ENCODE measurements at places on chromosomes 3 and 15.

DNA sequence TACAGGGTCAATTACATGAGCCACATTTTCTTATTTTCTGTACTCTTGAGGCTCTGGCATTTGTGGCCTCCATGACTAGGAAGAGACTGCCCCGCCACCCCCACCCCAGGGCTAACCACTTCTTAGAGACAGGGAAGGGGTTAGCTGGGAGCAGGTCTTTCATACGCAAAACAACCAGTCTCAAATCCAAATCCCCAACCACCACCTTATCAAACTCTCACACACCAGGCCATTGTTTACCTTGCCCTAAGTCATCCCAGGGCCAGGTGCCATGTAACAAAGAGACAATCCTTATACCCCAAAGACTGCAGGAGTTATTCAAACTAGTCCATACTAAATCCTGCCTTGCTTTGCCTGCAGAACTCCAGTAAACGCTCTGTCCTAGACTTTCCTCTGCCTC, 77.8 kb downstream of the B3GNT5 start:
- no peak overlapping the region for H3K4me3 ChIP-seq
- H3K27me3 ChIP-seq: no peaks in the 10 kb centered on the region
- no peak overlapping the region for H3K27ac ChIP-seq
- H3K36me3 ChIP-seq: no peaks in the 10 kb centered on the region
- DNase-seq: no peak
- no peaks in the 10 kb centered on the region for H3K4me1 ChIP-seq

GRCh38 chr3:155101398-155101797, 21.3 kb downstream of the MME start:
- no peak overlapping the region for H3K27ac ChIP-seq
- peak; percentile 34 for DNase-seq
- no peaks in the 10 kb centered on the region for H3K27me3 ChIP-seq
- peaks cover 8% of the 10 kb centered on the region for H3K4me1 ChIP-seq
- H3K4me3 ChIP-seq: no peak overlapping the region

- H3K27me3 ChIP-seq: no peaks in the 10 kb centered on the region
- no peak for DNase-seq
- no peaks in the 10 kb centered on the region for H3K4me1 ChIP-seq
- no peak overlapping the region for H3K4me3 ChIP-seq
- no peak overlapping the region for H3K27ac ChIP-seq
- H3K36me3 ChIP-seq: no peaks in the 10 kb centered on the region
These were observed 13.0 kb downstream of the HDC start for GRCh38 chr15:50252556-50252955.

DNA sequence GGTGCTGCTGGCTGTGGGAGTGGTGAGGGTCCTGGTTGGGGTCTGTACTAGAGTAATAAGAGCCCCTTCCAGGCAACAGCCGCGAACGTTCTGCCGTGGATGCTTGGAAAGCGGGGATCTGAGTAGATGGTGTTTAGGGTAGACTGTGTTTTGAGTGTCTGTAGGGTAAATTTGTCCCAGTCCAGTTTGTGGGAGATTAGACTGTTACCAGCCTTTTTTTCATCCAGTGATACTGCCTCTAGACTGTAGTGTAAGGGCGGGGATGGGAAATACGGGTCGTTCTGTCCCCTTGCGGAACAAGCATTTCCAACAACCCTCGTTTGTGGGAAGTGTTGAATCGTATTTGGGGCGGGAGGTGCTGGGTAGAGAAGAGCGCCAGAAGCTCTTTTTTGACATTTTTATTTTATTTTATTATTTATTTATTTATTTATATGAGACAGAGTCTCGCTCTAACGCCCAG, 424 bp downstream of the HAUS2 start:
- peak overlapping the region; percentile 94 for H3K27ac ChIP-seq
- no peaks in the 10 kb centered on the region for H3K27me3 ChIP-seq
- H3K4me1 ChIP-seq: peaks cover 17% of the 10 kb centered on the region
- peak; percentile 31 for DNase-seq
- H3K36me3 ChIP-seq: no peaks in the 10 kb centered on the region

GRCh38 chr3:175805825-175806224, 946.7 kb downstream of the NAALADL2 start:
- H3K4me3 ChIP-seq: no peak overlapping the region
- no peaks in the 10 kb centered on the region for H3K27me3 ChIP-seq
- no peaks in the 10 kb centered on the region for H3K4me1 ChIP-seq
- no peak for DNase-seq
- no peak overlapping the region for H3K27ac ChIP-seq

DNA sequence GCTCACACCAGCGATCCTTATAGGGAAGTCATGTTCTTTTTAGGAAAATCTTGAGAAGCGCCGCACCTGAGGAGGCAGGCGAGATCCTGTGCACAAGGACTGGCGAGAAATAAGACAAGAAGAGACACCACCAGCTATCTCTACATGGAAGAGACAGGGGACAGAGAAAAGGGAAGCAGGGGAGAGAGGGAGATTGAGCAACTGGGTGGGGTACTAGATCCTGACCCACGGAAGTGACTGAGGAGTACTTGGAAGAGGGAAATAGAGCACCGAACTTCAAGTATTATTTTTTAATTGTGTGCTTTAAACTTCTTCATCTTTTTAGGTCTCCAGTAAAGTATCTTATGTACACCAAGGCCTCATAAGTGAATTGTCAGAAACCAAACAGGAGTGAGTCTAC, 742.0 kb upstream of the LMCD1 start:
- no peaks in the 10 kb centered on the region for H3K4me1 ChIP-seq
- H3K4me3 ChIP-seq: no peak overlapping the region
- H3K27ac ChIP-seq: no peak overlapping the region

GRCh38 chr3:143831994-143832393, 16.3 kb downstream of the SLC9A9 start:
- H3K27ac ChIP-seq: no peak overlapping the region
- peaks cover 9% of the 10 kb centered on the region for H3K4me1 ChIP-seq
- no peak overlapping the region for H3K4me3 ChIP-seq
- no peak for DNase-seq
- H3K27me3 ChIP-seq: no peaks in the 10 kb centered on the region
- no peaks in the 10 kb centered on the region for H3K36me3 ChIP-seq

DNA sequence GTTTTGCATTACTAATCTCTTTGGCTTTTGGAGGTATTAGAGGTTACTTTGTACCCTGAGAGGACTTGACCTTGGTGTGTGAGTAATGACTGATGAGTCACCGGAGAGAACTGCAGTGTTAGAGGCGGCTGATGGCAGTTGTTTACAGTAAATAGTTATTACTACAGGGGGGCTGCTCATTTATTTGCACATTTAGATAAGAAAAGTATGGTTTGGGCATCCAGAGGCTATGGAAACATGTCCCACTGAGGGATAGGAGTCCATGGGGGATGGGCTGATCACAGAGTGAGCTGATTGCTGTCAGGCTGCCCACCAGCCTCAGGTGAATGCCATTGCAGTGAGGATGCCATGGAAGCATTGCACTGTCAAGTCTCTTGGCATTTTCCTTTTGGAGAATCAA, 17.3 kb upstream of the STAC start:
- no peak for DNase-seq
- H3K4me1 ChIP-seq: no peaks in the 10 kb centered on the region
- H3K27ac ChIP-seq: no peak overlapping the region
- no peaks in the 10 kb centered on the region for H3K27me3 ChIP-seq
- no peaks in the 10 kb centered on the region for H3K36me3 ChIP-seq

- H3K36me3 ChIP-seq: no peaks in the 10 kb centered on the region
- no peak overlapping the region for H3K27ac ChIP-seq
- no peaks in the 10 kb centered on the region for H3K27me3 ChIP-seq
- H3K4me1 ChIP-seq: peaks cover 53% of the 10 kb centered on the region
- DNase-seq: no peak
These were observed 48.5 kb downstream of the PCSK6 start for GRCh38 chr15:101440846-101441590.

DNA sequence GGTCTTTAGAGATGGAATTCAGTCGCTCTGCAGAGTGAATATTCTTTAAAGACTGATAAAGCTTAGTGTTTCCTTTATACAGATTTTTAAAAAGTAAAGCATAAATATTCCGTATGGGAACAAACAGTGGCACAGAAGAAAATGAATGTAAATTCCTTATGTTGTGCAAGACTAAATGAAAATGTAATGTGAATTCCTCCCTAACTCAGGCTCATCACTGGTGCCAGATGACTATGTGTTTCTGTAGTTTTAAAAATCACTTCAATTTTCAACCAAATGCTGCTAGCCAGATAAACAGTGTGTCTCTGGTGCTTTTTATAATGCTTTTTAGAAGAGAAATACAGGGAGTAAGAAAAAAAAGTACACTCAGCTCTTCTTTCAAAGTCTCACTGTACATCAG, 154.8 kb upstream of the SNTN start:
- H3K27me3 ChIP-seq: no peaks in the 10 kb centered on the region
- H3K36me3 ChIP-seq: no peaks in the 10 kb centered on the region
- H3K4me1 ChIP-seq: no peaks in the 10 kb centered on the region
- no peak for DNase-seq
- H3K27ac ChIP-seq: no peak overlapping the region
- no peak overlapping the region for H3K4me3 ChIP-seq

DNA sequence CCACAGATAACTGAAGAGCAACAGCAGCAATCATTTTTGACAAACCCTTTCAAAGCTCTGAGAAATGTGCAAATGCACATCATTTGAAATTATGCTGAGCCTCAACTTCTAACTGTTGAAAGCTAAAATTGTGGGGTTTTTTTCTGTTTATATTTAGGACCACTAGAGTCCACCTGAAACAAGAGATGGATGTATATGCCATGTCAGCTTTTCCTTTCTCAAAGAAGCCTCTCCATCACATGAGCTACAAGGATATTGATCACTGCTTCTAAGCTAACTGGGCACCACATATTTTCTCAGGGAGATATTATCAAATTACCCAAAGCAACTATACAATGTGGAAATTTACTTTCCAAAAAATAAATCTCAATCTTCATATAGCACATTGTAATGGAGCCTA, 498.6 kb upstream of the ZNF385D start:
- no peaks in the 10 kb centered on the region for H3K36me3 ChIP-seq
- H3K4me1 ChIP-seq: no peaks in the 10 kb centered on the region
- H3K27me3 ChIP-seq: no peaks in the 10 kb centered on the region
- H3K4me3 ChIP-seq: no peak overlapping the region
- no peak overlapping the region for H3K27ac ChIP-seq

GRCh38 chr3:147941969-147942368, 532.8 kb downstream of the ZIC1 start:
- no peaks in the 10 kb centered on the region for H3K36me3 ChIP-seq
- H3K27me3 ChIP-seq: no peaks in the 10 kb centered on the region

DNA sequence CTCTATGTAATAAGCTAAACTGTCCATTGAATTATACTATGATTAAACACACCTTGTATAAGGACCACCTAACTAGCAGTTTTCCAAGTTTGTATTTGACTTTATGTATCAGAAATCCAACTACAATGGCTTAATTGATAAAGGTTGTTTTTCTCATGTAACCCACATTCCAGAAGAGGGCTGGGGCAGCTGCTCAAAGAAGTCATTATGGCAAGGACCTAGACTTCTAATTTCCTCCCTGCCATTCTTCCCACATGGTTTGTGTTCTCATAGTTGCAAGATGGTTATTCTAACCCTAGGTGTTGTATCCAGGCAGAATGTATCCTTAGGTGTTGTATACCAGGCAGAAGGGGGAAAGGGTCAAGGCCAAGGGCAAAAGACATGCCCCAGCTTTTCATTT, 35.7 kb downstream of the GPR176 start:
- DNase-seq: no peak
- no peaks in the 10 kb centered on the region for H3K27me3 ChIP-seq
- H3K27ac ChIP-seq: no peak overlapping the region
- no peaks in the 10 kb centered on the region for H3K4me1 ChIP-seq
- no peak overlapping the region for H3K4me3 ChIP-seq

GRCh38 chr3:182789371-182789770, 3.9 kb upstream of the ATP11B start:
- no peak for DNase-seq
- no peak overlapping the region for H3K27ac ChIP-seq
- H3K27me3 ChIP-seq: no peaks in the 10 kb centered on the region
- no peaks in the 10 kb centered on the region for H3K36me3 ChIP-seq
- no peak overlapping the region for H3K4me3 ChIP-seq

- H3K27ac ChIP-seq: no peak overlapping the region
- H3K4me1 ChIP-seq: no peaks in the 10 kb centered on the region
- H3K36me3 ChIP-seq: no peaks in the 10 kb centered on the region
- no peak for DNase-seq
- H3K27me3 ChIP-seq: no peaks in the 10 kb centered on the region
These were observed 35.2 kb downstream of the RNF13 start for GRCh38 chr3:149848238-149848637.

DNA sequence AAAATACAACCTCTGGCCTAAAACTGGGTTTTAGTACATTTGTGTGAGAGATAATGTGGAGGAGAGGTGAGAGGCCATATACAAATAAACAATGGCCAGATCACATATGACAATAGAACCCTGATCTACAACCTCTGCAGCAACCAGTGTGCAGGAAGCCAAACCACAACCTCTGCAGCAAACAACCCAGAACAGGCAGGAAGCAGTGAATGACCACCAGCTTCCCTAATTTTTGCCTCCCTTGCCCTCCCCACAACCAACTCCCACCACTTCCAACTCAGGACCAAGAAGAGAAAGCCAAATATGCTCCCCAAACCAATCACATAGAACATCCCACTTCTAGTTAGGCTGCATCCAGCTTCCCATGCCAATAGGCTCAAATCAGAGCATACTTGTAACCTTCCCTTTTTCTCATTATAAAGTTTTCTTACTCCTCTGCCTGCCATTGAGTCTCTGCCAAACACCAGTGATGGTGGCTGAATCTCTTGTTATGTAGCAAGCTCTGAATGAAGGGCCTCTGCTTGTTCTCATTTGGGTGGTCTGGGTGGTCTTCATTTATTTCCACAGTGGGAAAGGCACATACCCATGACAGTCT, 102.6 kb upstream of the GAP43 start:
- no peaks in the 10 kb centered on the region for H3K36me3 ChIP-seq
- no peak for DNase-seq
- no peak overlapping the region for H3K4me3 ChIP-seq
- H3K4me1 ChIP-seq: peaks cover 5% of the 10 kb centered on the region

- no peak overlapping the region for H3K27ac ChIP-seq
- H3K4me3 ChIP-seq: no peak overlapping the region
- peak; percentile 38 for DNase-seq
- no peaks in the 10 kb centered on the region for H3K36me3 ChIP-seq
- H3K4me1 ChIP-seq: no peaks in the 10 kb centered on the region
These were observed 154.6 kb downstream of the POLR2M start for GRCh38 chr15:57861034-57861638.

GRCh38 chr3:114867835-114868503, 279.1 kb downstream of the ZBTB20 start:
- no peaks in the 10 kb centered on the region for H3K27me3 ChIP-seq
- H3K4me1 ChIP-seq: no peaks in the 10 kb centered on the region
- no peak overlapping the region for H3K27ac ChIP-seq
- H3K4me3 ChIP-seq: no peak overlapping the region

- H3K4me3 ChIP-seq: no peak overlapping the region
- peaks cover 19% of the 10 kb centered on the region for H3K4me1 ChIP-seq
- H3K27me3 ChIP-seq: no peaks in the 10 kb centered on the region
- no peak overlapping the region for H3K27ac ChIP-seq
- H3K36me3 ChIP-seq: no peaks in the 10 kb centered on the region
These were observed 39.1 kb downstream of the IDH2 start for GRCh38 chr15:90062973-90063769.

GRCh38 chr3:94615275-94616065, 552.6 kb downstream of the NSUN3 start:
- H3K27me3 ChIP-seq: no peaks in the 10 kb centered on the region
- no peak overlapping the region for H3K27ac ChIP-seq
- H3K4me1 ChIP-seq: no peaks in the 10 kb centered on the region
- H3K4me3 ChIP-seq: no peak overlapping the region
- DNase-seq: no peak

GRCh38 chr3:26099692-26100091, 309.8 kb downstream of the OXSM start:
- no peak overlapping the region for H3K4me3 ChIP-seq
- no peaks in the 10 kb centered on the region for H3K4me1 ChIP-seq
- no peak for DNase-seq
- H3K27ac ChIP-seq: no peak overlapping the region

Measured in testis (tissue), 5 donors.